ENCODE measurements at places on chromosomes 6 and 20. TPM values are rescaled to one million over a fixed set of nuclear protein-coding genes. Genes with fewer than 3 reads are reported as not detected.
A peak's percentile ranks its signal among the peaks of the same experiment; 100 is the strongest.

The FARS2 gene
- 41.0 TPM for polyA plus RNA-seq

The EPPIN gene
- not detected for polyA plus RNA-seq

The C4B gene
- not detected for polyA plus RNA-seq

The SASH1 gene
- polyA plus RNA-seq = not detected

The DEFB126 gene
- polyA plus RNA-seq = not detected

- no peaks in the 10 kb centered on the region for H3K4me1 ChIP-seq
- DNase-seq = no peak
- no peak overlapping the region for H3K4me3 ChIP-seq
- peaks cover 17% of the 10 kb centered on the region for H3K36me3 ChIP-seq
Observed at GRCh38 chr6:129478379-129478778, 231.6 kb downstream of the ARHGAP18 start.

GRCh38 chr6:155079985-155080452 lies 84.9 kb downstream of the TIAM2 start:
- H3K4me1 ChIP-seq = no peaks in the 10 kb centered on the region
- H3K27ac ChIP-seq = no peak overlapping the region
- DNase-seq = no peak
- no peaks in the 10 kb centered on the region for H3K27me3 ChIP-seq
- H3K36me3 ChIP-seq = no peaks in the 10 kb centered on the region
- no peak overlapping the region for H3K4me3 ChIP-seq

DNA sequence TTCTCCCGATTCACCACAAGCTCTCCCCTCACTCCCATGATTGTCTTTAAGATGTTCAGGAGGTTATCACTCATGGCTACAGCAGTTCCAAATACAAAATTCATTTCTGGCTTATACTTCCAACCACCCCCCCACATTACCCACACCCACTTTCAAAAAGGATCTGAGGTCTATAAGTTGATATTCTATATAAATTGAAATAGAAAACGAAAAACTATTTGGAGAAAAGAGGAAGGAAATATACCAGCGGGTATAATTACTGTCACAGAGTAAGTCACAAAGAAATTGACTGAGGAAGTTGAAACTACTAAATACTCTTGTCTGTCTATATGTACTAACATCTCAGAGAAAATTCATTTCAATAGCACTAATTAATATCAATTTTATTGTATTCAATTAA lies 112.7 kb upstream of the TNFAIP3 start:
- H3K4me3 ChIP-seq = no peak overlapping the region
- no peaks in the 10 kb centered on the region for H3K36me3 ChIP-seq
- peaks cover 3% of the 10 kb centered on the region for H3K27me3 ChIP-seq
- H3K27ac ChIP-seq = no peak overlapping the region
- no peak for DNase-seq
- no peaks in the 10 kb centered on the region for H3K4me1 ChIP-seq

DNA sequence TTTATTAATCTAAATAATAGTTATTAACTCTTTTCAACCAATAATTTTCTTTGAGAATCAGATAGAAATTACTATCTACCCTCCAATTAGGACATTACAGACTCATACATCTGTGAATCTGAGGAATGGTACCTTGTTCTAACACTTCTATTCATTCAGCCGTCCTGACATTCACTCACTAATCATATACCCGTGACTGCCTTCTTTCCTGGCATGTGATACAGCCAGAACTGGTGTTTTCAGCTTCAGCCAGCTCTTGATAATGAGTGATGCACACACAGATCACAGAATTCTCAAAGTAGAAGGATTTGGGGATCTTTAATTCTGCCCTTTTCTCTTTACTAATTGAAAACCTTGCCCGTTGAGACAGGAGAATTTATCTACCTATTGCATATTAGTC lies 499.9 kb downstream of the UTRN start:
- H3K27me3 ChIP-seq = no peaks in the 10 kb centered on the region
- H3K27ac ChIP-seq = no peak overlapping the region
- H3K4me3 ChIP-seq = no peak overlapping the region
- peaks cover 10% of the 10 kb centered on the region for H3K36me3 ChIP-seq

DNA sequence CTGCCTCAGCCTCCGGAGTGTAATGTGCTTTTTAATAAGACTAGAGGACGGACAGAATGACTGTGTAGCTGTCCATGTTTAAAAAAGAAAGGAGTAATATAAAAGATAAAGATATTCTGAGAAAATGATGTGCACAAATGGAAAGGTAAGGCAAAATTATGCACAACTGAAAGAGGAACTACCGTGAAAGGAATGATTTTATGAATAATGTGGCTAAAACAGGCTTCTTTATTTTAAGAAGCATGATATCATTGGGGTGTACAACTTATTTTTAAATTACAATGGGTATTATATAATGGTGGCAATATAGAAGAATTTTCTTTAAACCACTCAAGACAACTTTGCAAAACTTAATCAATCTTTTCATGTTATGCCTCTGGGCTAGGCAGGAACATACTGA lies 78.1 kb downstream of the FIG4 start:
- H3K4me1 ChIP-seq = peaks cover 22% of the 10 kb centered on the region
- H3K4me3 ChIP-seq = no peak overlapping the region
- no peak overlapping the region for H3K27ac ChIP-seq

DNA sequence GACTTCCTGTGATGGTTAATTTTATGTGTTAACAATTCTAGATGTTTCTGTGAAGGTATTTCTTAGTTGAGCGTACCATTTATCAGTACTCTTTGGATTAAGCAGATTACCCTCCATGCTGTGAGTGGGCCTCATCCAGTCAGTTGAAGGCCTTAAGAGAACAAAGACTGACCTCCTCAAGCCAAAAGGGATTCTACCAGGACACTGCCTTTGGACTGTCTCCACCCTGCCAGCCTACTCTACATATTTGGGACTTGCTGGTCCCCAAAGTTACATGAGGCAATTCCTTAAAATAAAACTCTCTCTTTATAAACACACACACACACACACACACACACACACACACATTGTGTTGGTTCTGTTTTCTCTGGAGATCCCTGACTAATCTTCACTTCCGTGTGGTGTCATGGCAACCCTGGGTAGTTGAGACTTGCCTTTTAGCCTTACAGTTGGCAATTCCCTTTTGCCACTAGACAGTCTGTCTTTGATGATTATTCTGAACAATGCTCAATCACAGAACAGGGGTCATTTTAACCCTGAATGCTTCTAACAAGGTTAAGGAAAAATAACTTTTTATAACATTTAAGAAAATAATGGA lies 32.2 kb downstream of the MRAP2 start:
- DNase-seq = no peak
- no peaks in the 10 kb centered on the region for H3K4me1 ChIP-seq
- H3K27ac ChIP-seq = no peak overlapping the region

- H3K27ac ChIP-seq = peak overlapping the region; percentile 100
- no peaks in the 10 kb centered on the region for H3K36me3 ChIP-seq
- DNase-seq = no peak
- H3K27me3 ChIP-seq = peaks cover 11% of the 10 kb centered on the region
Observed at GRCh38 chr20:35766843-35767242, 5.0 kb upstream of the PHF20 start.

DNA sequence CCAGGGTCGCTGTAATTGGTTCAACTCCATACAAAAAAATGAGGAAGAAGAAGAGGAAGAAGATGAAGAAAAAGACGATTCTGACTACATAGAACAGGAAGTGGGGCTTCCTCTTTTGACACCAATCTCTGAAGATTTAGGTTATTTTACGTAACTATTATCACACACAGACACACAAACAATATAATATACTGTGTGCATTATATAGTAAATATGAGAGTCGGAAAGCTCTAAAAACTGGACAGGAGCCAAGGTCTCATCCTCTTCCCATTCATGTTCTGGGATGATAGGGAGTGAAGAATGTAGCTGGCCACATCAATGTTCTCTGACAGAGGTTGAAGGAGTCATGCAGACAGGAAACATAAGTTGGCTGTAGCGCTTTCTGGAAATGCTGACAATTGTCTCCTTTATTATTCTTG lies 13.3 kb downstream of the RSPH4A start:
- H3K4me3 ChIP-seq = no peak overlapping the region
- peaks cover 24% of the 10 kb centered on the region for H3K36me3 ChIP-seq
- H3K4me1 ChIP-seq = peaks cover 12% of the 10 kb centered on the region
- H3K27ac ChIP-seq = no peak overlapping the region
- no peak for DNase-seq

GRCh38 chr20:5980720-5981538 lies 30.5 kb downstream of the MCM8 start:
- no peak for DNase-seq
- H3K27me3 ChIP-seq = no peaks in the 10 kb centered on the region
- H3K36me3 ChIP-seq = peaks cover 33% of the 10 kb centered on the region
- no peaks in the 10 kb centered on the region for H3K4me1 ChIP-seq
- H3K4me3 ChIP-seq = no peak overlapping the region

GRCh38 chr6:158040804-158041347 lies 59.2 kb downstream of the SYNJ2 start:
- DNase-seq = no peak
- H3K4me3 ChIP-seq = no peak overlapping the region
- peaks cover 37% of the 10 kb centered on the region for H3K36me3 ChIP-seq
- no peaks in the 10 kb centered on the region for H3K27me3 ChIP-seq
- H3K27ac ChIP-seq = no peak overlapping the region
- H3K4me1 ChIP-seq = peaks cover 22% of the 10 kb centered on the region

DNA sequence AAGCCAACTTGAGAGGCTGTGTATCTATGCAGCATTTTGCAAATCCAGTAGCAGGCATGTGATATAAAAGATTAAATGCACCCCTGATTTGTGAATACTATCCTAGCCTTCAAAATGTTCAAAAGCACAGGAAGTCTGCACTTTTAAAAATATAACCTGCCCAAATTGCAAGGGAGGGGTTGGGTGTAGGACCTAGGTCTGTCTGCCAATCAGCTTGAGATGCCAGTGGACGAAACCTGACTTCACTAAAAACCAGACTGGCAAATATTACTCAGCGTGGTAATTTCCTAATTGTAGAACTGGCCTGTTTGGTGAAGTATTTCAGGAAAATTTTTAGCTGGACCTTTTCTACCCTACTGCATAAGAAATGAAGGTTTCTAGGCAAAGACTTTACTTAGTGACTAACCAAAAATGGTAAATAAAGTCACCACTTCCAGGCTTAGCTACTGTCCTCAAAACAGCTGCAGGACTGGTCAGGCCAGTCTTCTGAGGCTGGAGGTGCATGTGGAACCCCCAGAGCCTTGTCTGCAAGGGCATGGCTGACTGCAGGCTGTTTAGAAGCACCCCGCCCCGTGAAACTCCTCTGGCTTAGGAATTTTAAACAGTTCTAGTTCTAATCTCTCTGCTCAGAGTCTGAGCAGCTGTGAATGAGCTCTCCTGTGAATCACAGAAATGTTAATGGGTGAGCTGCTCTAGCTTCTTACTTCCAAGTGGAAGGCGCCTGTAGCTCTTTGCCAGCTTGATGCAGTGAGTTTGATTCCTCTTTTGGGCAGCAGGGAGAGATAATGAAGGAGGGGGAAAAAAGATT lies 104.4 kb upstream of the ESR1 start:
- no peaks in the 10 kb centered on the region for H3K36me3 ChIP-seq
- H3K27ac ChIP-seq = no peak overlapping the region
- H3K4me3 ChIP-seq = no peak overlapping the region
- peaks cover 7% of the 10 kb centered on the region for H3K4me1 ChIP-seq
- DNase-seq = no peak

DNA sequence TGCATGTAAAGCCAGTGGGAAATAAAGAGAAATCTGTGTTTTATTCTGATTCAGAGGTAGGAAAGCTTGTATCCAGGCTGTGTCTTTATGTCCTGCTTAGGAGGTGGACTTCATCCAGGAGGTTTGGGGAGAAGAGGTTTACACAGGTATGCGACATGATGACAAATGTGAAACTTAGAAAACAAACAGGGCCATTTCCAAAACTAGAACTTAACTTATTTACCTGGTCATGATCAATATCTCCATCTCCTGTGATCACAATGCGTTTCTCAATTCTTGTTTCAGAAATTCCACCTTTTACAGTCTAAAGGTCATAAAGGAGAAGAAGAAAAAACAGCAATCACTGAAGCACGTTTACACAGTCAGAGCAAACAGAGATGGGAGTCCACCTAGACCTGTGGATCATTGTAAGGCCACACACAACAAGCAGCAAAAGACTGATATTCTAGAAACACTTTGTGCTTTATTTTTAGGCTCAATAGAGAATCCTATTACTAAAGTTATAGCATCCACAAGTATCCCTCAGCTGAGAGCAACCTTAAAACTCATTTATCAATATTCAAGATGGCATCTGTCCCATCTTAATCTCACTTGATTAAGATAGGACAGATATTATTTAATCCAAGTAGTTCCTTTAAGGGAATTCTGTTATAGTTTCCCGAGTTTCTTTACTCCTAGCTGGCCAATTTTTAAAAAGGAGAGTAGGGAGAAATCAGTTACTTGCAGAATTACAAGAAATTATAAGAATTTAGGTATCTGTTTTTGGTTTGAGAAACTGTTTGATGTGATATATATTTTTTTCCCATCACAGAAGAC lies 36.4 kb downstream of the SMLR1 start:
- no peaks in the 10 kb centered on the region for H3K36me3 ChIP-seq
- no peak overlapping the region for H3K4me3 ChIP-seq
- H3K27ac ChIP-seq = no peak overlapping the region
- H3K4me1 ChIP-seq = no peaks in the 10 kb centered on the region
- no peak for DNase-seq

- H3K4me3 ChIP-seq = no peak overlapping the region
- DNase-seq = no peak
- no peaks in the 10 kb centered on the region for H3K36me3 ChIP-seq
Observed at GRCh38 chr6:110823146-110823545, 7.9 kb upstream of the CDK19 start.

- DNase-seq = no peak
- H3K36me3 ChIP-seq = no peaks in the 10 kb centered on the region
- no peaks in the 10 kb centered on the region for H3K4me1 ChIP-seq
- no peak overlapping the region for H3K27ac ChIP-seq
Observed at GRCh38 chr6:106387875-106388274, 27.4 kb downstream of the CRYBG1 start.

DNA sequence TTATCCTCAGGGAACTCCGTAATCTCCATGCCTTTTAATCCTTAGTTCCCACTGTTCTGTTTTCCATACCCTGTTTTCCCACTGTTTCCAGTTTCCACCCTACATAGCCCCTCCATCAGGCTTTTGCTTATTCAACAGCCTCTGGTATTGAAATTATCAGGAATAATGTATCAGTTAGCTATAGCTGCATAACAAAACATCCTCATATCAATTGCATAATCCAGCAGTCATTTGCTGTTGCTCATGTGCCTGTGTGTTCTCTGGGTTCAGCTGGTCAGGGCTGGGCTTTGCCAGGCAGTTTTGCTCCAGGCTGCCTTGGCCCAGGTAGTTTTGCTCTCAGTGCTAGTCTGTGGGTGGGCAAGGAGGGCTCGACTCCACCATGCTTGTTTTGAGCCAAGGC lies 94.3 kb upstream of the FOXA2 start:
- no peak overlapping the region for H3K27ac ChIP-seq
- H3K4me3 ChIP-seq = no peak overlapping the region
- no peaks in the 10 kb centered on the region for H3K27me3 ChIP-seq
- DNase-seq = no peak
- H3K4me1 ChIP-seq = no peaks in the 10 kb centered on the region

- peaks cover 2% of the 10 kb centered on the region for H3K27me3 ChIP-seq
- H3K27ac ChIP-seq = no peak overlapping the region
- H3K4me3 ChIP-seq = no peak overlapping the region
- DNase-seq = no peak
Observed at GRCh38 chr6:2314641-2315040, 69.2 kb upstream of the GMDS start.

- DNase-seq = no peak
- H3K4me3 ChIP-seq = no peak overlapping the region
- no peak overlapping the region for H3K27ac ChIP-seq
- H3K27me3 ChIP-seq = peaks cover 2% of the 10 kb centered on the region
- H3K4me1 ChIP-seq = no peaks in the 10 kb centered on the region
Observed at GRCh38 chr6:163341224-163342061, 73.1 kb upstream of the QKI start.
